ENCODE measurements at places on chromosomes 4 and X.

DNA sequence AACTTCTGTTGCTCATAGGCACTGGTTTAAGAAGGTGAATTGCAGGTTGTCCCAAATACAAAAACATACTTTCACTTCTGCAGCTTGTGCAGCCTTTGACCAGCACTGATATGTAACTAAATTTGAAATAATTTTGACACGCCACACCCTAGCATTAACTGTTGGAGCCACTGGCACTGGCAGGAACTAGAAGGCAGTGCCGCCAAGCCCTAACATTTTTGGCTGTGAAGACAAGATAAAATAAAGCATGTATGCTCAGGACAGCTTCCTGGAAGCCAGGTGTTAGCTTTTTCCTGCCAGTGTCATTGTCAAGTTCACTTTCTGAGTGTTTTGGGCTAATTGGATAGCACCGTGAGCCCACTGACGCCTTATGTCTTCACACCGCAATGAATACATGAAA is 65.3 kb upstream of the FBXW7 start:
- no peak for DNase-seq

DNA sequence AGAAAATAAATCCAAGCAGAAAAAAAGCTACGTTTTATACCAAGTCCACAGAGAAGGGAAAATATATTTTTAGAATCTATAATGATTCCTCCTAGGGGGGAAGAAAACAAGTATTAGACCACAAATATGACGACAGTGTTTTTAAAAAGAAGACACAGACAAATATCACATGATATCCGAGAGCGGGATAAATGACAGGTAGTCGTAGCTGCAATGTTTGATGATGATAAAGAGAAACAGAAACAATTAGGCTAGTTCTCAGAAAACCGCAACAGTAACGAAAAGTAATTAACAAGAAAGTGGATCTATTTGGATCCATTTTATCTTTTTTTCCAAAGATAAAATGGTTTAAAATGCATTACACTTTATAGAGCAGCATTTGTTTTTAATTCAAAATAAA is 918 bp downstream of the HAUS3 start:
- DNase-seq = no peak

GRCh38 chr4:158535130-158535614 is 13.5 kb downstream of the RXFP1 start:
- DNase-seq = no peak

DNA sequence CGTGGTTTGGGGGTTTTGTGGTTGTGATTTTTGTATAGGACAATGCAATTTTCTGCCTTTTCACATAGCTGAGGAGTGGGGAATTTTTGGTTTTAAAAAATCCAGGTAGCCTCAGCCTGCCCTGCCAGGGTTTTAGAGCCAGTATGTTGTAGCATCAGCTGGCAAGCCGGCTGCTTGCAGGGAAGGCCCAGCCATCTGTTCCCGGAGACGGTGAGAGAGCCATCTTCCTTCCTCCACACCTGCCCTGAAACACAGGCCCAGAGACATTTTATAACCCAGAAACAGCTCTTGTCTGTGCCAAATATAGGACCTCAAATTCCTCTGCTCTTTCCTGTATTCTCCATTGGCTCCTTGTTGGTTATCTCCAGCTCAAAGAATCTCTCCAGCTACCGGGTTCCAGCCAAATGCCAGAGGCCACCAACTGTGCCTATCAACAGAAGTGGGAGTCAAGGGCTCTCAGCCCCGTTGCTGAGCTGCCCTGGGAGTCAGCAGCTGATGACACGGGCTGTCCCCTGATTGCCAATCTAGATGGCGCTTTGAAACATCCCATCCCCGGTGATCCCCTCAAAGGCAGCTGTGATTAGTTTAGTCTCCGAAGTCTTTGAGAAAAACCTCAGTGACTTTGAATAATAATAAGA is 595.2 kb downstream of the MID1IP1 start:
- no peak for DNase-seq

DNA sequence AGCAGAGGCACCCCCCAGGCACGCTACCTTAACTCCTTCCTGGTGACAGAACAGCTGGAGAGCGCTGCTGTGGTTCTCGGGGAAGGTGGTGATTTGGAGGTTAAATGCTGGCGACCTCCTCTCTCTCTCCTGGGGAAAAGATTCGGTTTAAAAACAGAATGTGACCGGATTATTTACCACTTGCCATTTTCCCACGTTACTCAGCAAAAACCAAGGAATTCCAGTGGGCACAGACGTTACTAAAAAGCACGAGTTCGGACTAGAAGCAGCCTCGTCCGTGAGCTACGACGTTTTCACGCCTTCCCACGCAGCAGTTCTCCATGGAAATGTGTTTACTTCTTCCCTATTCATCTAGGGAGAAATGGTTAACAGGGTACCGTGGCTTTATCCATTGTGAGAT is 32.3 kb upstream of the C4orf50 start:
- no peak for DNase-seq

GRCh38 chrX:104486691-104487090 is 79.3 kb upstream of the IL1RAPL2 start:
- no peak for DNase-seq

DNA sequence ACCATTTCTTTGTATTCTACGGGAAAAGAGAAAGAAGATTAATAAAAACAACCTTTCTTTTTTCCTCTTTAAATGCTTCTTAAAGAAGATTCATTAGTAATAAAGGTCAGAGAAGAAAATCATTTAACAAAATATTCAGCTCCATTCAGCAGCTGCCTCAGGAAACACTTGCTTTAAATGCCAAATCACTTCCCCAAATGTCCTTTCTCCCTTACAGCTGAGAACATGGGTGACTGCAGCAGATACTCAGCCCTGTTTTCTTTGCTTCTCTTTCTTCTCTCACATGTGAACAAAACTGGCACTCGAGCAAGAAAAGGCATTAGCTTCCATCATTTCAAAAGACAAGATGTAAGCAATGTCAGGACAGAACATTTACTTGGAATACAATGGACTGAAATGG is 120.2 kb downstream of the INPP4B start:
- DNase-seq = no peak

DNA sequence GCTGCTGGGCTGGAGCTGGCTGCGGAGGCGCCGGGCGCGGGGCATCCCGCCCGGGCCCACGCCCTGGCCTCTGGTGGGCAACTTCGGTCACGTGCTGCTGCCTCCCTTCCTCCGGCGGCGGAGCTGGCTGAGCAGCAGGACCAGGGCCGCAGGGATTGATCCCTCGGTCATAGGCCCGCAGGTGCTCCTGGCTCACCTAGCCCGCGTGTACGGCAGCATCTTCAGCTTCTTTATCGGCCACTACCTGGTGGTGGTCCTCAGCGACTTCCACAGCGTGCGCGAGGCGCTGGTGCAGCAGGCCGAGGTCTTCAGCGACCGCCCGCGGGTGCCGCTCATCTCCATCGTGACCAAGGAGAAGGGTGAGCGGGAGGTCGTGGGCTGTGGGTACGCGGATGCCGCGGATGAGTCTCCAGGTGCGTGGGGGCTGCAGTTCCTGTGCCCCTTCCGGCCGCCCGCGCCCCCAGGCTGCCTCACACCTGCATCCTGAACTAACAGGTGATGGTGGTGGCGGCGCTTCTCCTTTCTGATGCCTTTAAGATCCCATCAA is 499 bp downstream of the CYP2U1 start:
- DNase-seq = no peak

DNA sequence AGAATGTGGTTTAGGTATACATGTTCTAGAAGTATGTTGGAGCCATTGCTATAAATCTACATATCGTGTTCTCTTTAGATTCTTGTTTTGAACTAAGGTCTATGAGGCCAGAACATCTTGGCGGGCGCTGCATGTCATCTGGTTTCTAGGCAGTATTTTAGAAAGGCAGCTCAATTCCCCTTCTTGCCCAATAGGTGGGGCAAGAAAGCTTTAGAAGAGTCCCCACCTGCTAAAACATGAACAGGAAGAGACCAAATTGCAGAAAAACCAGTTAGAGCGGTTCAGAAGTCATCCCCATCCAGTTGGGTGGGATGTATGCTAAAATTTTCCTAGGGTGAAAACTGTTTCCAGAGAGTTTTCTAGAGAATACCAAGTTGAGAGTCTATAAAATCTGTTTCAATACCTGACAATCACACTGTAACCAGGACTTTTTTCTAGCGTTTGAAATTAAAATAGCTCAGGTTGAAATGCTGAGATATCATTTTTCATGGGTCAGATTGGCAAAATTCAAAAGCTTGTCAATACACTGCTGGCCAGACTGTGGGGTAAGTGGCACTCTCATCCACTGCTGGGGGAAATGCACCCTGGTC is 17.5 kb upstream of the SH3KBP1 start:
- DNase-seq = no peak

DNA sequence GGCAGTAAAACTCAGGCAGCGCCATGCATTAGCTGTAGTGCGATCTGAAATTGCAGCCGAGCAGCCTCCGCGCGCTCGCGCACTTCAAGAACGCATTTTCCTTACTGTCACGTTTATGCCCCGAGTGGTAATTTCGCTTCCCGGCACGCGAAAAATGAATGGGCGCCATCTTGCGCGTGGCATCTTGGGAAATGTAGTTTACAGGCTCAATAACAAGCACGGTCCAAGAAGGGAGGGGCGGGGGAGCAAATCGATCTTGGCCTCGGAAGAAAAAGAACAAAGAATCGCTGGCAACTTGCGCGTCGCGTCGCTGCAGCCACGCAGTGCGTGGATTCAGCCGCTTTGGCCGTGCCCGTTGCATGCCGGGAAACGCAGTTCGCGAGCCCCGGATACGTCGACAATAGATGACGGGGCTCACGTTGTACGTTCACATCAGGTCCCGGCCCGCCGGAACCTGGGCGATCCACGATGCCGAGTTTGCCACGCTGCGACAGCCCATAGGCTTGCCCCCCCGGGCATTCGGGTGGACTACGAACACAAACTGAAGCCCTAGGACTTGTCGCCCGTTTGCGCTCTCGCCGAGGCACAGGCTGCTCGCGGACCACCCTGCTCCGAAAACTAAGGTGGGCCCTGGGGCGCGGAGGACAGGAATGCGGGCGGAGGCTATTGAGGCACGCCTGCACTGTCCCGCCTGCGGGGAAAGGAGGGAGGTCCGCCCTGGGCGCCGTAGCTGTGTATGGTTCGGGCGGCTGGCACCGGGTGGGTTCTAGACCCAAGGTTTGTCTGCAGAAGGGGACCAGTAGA is at the start of gene FTSJ1:
Gene FTSJ1, plus strand, starts transcription at position 426 of the 804 bp plus-strand sequence. CDS start 1,849 bp downstream, outside the sequence.
- peak; percentile 65 for DNase-seq

DNA sequence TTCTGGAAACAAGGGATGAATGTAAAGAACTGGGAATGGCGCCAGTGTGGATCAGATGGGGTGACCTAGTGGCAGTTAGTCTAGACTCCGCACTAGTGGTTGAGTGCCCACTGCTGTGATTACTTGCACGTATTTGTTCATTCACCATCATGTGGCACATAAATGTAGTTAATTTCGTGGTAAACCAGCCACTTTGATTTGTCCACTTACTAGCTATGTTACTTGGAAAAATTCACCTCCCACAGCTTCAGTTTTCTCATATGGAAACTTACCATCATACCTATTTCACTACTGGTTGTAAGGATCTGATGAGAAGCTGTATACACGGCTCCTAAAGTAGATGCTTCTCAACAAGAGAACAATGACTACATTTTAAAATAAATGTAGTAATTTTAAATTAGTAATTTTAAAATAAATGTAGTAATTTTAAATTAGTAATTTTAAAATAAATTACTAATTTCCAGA is 394 bp upstream of the DYNLT3 start:
- DNase-seq = no peak

GRCh38 chrX:52166840-52167239 is 17.8 kb upstream of the MAGED4 start:
- no peak for DNase-seq

Measured in stimulated activated CD8-positive, alpha-beta memory T cell treated with anti-CD3 and anti-CD28 coated beads, Interleukin-2, amount 100 ng/mL, for 1 hour (primary cell).